ENCODE measurements at places on chromosomes 16 and 17.
A peak's percentile ranks its signal among the peaks of the same experiment; 100 is the strongest.

DNA sequence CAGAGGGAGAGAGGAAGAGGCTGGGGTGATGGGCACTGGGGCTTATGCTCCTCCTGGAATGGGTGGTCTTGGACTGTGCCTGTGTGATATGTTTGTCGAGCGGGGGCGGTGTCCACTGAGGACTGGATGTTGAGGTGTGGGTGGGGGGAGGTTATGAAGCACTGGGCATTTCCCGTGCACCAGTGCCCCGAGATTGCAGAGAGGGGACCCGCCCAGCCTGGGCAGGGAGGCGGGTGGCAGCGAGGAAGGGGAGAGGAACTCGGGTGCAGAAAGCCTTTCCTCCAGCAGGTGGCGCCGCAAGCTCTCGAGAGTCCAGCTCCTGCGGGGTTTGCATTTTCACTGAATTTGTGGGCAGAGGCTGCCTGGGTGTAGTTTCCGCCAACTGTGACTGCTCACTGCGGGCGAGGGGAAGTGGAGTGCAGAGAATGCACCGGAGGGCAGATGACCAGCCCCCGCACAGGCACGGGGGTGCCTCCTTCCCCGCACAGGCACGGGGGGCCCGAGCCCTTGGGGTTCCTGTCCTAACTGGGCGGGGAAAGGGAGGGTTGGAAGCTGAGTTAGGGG is 190.6 kb downstream of the SEC14L1 start:
- peak; percentile 95 for DNase-seq

- DNase-seq: peak; percentile 38
Measured at GRCh38 chr17:65774787-65775186, 213.3 kb upstream of the AXIN2 start.

GRCh38 chr17:28961391-28961790 is 10.1 kb upstream of the PHF12 start:
- no peak for DNase-seq

GRCh38 chr16:50534091-50534490 is 14.1 kb upstream of the NKD1 start:
- DNase-seq: no peak

- no peak for DNase-seq
Measured at GRCh38 chr17:42898147-42898811, 2.3 kb upstream of the G6PC1 start.

GRCh38 chr17:83192161-83192788 is 112.9 kb downstream of the METRNL start:
- DNase-seq: no peak

DNA sequence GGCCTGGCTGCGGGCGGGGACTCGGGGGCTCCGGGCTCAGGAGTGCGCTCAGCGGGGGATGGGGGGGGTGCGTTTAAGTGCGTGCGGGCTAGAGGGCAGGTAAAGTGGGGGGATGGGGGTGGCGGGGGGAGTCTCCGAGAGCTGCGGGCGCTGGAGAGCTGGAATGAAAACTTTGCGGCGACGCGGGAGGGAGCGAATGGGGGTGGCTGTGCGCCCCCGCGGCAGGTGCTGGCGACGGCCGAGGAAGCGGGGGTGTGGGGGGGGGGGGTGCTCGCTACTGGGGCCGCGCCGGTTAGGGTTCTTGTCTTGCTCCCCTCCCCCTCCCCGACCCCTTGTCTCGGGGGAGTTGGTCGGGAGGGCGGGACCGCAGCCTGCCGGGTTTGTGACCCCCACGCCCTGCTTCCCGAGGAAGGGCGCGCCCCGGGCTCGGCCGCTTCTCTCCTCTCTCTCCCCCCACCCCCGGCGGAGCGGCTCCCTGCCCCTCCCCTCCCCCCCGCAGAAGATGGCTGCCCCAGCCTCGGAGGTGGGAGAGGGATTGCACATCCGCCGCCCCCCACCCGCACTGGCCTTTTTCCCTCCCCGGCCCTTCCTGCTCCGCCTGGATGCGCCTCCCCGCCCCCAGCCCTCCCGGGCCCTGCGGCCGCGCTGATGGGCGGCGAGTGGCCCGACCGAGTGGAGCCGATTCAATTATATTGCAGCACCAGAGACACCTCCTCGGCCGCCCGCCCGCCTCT is 649 bp downstream of the GSE1 start:
- peak; percentile 36 for DNase-seq
